ENCODE measurements at places on chromosomes 1 and 21.

DNA sequence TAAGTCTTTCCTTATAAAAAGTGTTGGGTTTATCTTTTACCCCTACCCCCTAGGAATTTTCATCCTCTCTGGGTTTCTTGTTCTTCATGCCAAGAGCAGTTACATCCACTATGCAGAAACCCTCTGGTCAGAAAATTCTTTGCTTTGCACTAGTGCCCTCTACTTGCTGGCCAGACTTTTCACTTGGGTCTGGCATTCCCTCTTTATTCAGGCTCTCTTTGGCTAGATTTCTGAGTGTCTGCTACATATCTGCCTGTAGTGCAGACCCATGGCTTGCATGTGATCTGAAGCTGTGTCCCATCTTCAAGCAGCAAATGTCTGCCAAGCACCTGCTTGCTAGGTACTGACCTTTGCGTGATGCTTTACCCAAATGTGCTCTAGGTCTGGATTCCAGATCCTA lies 237.0 kb downstream of the GPATCH2 start:
- no peak for DNase-seq

- no peak for DNase-seq
Measured at GRCh38 chr1:14810595-14811361, 212.3 kb downstream of the KAZN start.

DNA sequence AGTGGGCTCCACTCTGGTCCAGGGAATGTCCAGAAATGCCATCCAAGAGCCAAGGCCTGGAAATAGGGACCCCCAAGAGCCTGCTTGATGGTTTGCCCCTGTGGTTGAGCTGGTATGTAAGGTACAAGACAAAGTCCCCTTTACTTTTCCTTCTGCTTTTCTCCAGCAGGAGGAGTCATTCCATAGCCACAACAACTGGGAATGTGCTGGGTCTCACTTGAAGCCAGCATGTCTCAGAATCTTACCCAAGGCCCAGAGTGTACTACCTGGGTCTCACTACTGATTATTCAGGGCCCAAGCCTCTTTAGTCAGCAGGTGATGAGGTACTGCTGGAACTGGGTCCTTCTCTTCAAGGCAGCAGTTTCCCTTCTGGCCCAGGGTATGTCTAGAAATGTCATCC lies 62.1 kb upstream of the CD55 start:
- DNase-seq, result no peak

DNA sequence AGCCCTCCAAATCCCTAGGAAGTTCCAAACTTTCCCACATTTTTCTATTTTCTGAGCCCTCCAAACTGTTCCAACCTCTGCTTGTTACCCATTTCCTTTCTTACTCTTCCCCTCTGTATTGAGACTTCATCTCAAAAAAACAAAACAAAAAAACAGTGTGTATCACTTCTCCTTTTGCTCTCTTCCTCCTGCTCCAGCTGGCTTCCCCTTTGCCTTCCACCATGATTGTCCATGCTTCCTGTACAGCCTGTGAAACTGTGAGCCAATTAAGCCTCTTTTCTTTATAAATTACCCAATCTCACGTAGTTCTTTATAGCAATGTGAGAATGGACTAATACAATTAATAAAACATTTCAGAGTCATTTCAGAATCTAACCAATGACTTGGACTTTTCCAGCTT lies 69.6 kb upstream of the KRTAP19-8 start:
- DNase-seq, result no peak

DNA sequence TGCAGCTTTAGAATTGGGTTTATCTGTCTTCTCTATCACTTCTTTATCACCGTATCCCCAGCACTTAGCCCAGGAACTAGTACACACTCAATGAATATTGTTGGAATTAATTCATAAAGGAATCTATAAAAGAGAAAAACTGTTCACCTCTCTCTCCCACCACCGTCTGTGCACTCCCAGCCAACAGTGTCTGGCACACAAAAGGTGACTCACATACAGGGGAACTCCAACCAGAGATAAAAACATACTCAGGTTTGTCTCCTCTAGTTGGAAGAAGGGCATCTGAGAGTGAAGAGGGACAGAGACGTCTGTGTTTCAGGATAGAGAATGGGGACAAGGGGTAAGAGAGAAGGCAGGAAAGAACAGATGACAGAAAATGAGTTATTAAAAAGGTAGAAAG lies 10.0 kb downstream of the ITLN1 start:
- no peak for DNase-seq

DNA sequence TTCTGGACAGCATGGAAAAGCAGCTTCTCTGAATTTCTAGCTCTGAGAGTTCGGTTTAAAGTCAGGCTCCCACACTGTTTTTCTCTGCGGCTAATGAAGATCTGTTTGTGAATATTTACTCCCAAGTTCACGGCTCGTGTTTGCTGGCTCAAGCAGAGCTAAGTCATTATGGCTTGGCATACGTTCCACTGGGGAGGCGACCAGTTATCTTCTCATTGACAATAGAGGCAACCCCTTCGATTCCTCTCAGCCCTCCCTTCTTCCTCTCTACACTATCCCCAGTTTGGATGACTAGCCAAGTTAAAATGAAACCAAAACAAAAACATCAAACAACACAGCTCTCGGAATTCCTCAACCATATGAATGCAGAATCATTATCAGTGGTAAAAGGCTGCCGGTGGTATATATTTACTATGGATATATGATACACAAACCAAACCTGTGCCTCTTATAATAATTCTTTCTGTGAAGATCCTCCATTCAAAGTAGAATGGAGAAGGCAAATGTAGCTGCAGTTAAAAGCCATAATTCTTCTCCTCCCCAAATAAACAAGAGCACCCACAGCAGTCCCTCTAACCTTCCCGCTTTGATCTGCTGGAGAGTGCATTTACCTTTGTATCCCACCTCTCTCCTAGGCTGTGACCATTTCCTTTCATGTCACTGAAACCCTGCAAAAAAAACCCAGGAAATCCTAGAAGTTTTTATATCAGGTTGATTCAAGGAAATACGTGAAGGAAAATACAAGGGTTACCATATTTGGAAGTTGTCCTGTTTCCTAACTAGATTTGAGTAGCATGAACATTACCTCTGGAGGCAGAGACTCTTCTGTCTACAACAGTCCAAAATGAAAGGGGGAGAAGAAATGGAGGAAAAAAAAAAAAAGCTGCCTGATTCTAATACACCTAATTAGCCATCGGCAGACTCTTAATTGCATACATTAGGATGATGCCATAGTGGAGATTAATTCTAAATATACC lies 108.3 kb upstream of the USH2A start:
- DNase-seq, result peak; percentile 45

GRCh38 chr21:34559089-34559631 lies 47.1 kb upstream of the KCNE1 start:
- no peak for DNase-seq

- DNase-seq, result no peak
Measured at GRCh38 chr1:43315963-43316737, 15.4 kb downstream of the TIE1 start.

GRCh38 chr1:51453010-51453409 lies 66.1 kb downstream of the EPS15 start:
- no peak for DNase-seq

- no peak for DNase-seq
Measured at GRCh38 chr1:206923009-206923960, 1.5 kb upstream of the FCMR start.

DNA sequence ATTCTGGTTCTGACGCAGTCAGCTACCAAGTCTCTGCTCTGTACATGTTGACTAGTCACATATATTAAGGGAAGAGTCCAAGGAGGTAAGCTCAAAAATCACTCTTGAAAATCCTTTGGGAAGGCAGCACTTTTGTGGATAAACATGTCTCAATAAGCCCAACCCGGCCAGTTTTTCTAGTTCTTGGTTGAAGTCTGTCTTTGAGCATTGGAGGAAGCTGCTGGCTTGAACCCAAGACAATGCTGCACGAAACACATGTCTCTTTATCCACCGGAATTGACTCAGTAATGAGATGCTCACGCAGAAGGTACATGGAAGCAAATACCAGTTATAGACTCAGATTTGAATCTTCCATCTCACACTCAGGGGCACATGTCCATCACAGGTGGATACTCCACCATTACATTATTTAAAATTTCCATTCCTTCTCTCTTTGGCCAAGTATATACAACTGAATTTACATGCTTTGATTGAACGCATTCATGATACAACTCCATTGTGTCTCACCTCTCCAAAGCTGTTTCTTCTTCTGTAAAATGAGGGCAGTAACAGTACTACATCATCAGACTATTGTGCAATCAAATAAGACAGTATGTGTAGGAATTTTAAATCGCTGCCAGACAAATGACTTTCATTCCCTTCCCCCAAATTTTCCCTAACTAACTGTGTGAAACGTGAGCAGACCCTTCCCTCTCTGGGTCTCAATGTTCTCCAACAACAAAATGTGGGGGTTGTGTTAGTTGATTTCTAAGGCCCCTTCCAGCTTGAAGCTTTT lies 9.6 kb upstream of the GUCA2A start:
- no peak for DNase-seq

GRCh38 chr1:147600119-147601111 lies 59.1 kb downstream of the BCL9 start:
- DNase-seq, result no peak

DNA sequence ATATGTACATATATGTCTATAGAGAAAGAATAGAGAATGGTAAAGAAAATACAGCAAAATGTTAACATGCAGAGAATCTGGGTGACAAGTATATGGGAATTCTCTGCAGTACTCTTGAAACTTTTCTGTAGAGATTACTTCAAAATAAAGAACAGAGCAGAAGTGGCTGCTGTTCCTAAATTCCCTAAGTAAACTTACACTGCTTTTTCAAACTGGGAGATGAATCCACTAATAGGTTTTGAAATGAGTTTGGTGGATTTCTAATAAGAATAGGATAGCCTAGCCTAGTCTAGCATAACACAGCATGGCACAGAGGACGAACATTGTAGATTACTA lies 450 bp upstream of the CR2 start:
- DNase-seq, result no peak

- DNase-seq, result no peak
Measured at GRCh38 chr21:46100426-46100825, 2.5 kb downstream of the COL6A2 start.

GRCh38 chr1:228101994-228102790 lies 933 bp downstream of the C1orf35 start:
- DNase-seq, result no peak

- DNase-seq, result no peak
Measured at GRCh38 chr1:180947901-180948640, 35.4 kb downstream of the KIAA1614 start.
